Pulmonary artery endothelial cell (primary cell): ENCODE measurements at places on chromosomes 3 and 15.

GRCh38 chr3:11273891-11274291 lies 1.7 kb downstream of the ATG7 start:
- no peak for DNase-seq

GRCh38 chr15:74795966-74796625 lies 14.2 kb downstream of the CSK start:
- no peak for DNase-seq

- DNase-seq = no peak
Measured at GRCh38 chr3:152040319-152040718, 166.9 kb downstream of the SUCNR1 start.

DNA sequence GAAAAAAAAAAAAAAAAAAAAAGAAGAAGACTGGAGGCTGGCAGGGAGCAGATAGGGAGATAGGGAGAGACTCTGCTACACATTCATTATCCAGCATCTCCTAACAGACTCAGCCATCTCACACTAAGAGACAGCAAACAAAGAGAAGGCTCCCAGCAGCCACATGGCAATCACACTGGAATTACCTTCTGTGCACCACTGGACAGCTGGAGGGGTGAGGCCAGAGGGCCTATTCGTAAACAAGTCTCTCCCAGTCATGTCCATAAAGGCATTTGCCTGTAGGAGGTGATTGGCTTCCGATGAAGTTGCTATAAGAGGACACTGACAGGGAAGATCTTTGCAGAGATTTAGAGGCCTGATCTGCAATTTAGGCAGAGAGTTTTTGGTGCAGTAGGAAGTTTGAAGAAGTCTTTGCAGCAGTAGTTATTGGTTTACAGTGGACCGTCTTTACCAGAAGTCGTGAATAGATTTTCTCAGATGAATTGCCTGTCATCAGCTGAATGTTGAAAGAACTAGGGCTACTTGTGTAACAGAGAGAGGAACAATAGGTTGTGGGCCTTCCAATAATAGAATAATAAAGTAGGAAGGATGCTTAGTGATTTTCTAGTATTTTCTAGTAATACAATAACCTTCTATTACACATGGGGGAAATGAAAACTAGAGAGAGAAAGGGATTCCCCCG lies 89.7 kb downstream of the TP63 start:
- no peak for DNase-seq

DNA sequence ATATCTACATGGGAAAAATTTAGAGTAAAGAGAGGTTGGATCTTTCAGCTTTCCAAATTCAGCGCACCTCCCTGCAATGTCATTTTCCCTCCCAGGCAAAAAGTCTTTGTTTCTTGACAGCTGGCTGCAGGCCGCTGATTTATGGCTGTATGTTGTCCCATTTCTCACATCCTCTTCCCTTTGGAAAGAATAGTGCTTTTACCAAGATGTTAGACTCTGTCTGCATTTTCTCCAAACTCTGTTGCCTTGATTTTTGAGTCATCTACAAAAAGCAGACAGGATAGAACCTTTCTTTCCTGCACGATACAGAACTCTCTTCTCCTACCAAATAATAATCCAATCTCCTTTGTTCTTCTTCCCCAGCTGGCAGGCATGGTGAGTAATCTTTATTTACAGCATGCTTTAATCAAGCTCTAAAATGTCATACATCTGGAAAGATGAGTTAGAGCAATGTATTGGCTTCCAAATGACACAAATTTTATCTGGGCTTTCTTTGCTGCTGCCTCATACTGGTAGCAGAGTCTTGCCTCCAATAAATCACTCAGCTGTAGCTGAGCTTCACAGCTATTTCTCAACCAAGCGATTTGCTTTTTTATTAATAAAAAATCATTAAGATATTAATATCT lies 101.9 kb downstream of the PIK3R4 start:
- DNase-seq = no peak

DNA sequence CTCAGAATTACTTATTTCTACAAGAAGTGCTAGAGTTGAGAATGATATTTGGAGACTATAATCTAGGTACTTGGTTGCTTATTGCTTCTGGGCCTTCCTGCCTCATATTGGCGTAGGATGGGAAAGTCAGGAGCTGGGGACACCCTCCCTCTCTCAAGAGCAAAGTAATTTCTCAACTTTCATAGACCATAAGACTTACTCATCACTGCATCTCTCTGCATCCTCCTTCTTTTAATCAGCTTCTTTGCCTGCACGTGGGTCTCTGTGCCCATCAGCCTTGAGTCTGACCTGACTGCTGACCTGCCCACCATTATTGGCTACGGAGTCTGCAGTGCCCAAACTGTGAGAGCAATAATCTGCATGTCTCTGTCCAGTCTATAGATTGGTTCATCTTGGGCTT lies 27.3 kb upstream of the XIRP1 start:
- no peak for DNase-seq

GRCh38 chr3:195911946-195912270 lies 3.6 kb upstream of the TNK2 start:
- DNase-seq = no peak

- no peak for DNase-seq
Measured at GRCh38 chr15:42104095-42104891, 9.9 kb upstream of the PLA2G4D start.

DNA sequence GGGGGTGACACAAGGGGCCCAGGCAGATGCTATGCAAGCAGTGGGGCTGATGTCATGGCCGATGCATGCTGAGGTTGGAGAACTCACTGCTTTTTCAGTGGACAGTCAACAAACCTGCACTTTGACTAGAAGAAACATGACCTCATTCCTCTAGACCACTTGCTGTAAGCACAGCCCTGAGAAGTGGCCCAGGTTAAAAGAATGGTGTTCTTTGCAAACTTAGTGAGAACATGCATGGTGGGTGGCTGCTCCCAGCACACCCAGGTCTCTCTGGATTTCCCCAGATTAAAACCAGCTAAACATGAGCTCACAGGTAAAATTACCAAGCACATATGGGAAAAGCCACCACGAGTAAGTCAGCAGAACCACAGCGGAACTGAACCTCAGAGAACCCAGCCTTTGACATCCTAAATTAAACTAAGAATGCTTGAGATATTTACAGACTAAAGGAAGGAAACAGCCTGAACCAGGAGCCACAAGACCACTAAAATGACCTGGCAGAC lies 15.5 kb downstream of the DLEC1 start:
- no peak for DNase-seq

DNA sequence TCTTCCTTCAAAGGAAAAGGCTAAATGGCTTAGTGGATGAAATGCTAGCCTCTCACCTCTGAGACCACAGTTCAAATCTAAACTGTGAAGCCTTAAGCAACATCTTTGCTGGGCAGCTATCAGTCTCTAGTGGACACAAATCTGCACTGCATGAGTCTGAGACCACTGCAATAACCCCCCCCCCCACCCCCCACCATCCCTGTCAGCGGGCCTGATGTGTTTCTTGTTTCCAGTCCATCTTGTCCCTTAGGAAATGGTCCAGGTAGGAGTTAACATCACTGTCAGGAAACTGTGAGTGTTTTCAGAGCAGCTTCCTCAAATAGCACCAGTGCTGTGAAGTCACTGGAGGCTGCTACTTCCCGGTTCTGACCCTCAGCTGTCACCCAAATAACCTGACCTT lies 140.6 kb upstream of the TMCO5A start:
- no peak for DNase-seq

DNA sequence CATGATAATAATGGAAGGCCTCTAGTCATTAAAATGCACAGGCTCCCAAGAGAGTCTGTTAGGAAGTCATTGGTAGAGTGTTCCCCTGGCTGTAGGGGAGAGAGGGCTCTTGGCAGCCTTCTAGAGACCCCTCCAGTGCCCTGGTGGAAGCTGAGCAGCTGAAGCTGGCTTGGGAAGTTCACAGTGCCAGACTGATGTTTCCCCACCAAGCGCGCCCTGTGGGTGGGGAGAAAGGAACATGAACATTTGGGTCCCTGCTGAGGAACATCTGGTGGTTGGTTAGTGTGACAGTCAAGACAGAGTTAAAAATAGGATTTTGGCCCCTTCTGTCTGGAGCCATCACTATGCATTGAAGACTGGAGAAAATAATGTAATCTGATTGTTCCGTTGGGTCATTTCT lies 37.1 kb upstream of the RGMA start:
- DNase-seq = no peak

DNA sequence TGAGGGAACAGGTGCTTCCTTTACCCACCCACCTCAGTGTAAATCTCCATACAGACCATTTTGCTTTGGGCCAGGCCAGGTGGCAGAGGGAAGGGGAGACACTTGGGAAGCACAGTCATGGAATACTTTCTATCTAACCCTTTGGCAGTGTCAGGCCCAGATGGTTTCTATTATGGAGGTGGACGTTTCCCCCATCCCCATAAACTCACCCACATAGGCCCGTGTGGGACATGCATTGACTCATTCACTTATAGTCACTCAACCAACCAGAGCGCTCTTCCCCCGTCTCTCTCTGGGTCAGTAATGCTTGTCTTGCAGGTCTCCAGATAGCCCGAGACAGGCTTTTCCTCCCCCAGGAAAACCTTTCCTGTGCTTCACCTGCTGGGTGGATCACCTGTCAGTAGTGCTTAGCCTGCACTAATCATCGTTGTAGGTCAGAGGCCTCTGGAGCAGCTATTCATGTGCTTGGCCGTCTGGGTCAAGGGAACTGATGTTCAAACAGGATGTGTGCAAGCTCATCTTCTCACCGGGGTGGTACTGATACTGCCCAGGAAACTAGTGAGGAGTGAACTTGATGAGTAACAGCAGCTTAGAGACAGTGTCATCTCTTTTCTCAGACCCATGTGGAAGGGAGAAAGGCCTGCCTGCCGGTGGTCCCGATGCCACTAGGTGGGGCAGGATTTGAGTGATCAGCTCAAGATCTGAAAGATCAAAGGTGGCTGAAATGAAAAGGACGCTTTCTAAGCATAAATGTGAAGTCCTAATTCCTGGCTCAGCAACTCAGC lies 67.1 kb downstream of the CEMIP start:
- no peak for DNase-seq

- no peak for DNase-seq
Measured at GRCh38 chr15:78079298-78080087, 2.0 kb upstream of the TBC1D2B start.

- DNase-seq = no peak
Measured at GRCh38 chr3:113630956-113631542, 65.4 kb downstream of the USF3 start.

GRCh38 chr15:71455107-71455506 lies 339.8 kb downstream of the THSD4 start:
- DNase-seq = no peak

GRCh38 chr3:4261406-4261805 lies 41.8 kb upstream of the SETMAR start:
- DNase-seq = no peak

GRCh38 chr3:196050597-196050996 lies 31.3 kb downstream of the TFRC start:
- DNase-seq = no peak

DNA sequence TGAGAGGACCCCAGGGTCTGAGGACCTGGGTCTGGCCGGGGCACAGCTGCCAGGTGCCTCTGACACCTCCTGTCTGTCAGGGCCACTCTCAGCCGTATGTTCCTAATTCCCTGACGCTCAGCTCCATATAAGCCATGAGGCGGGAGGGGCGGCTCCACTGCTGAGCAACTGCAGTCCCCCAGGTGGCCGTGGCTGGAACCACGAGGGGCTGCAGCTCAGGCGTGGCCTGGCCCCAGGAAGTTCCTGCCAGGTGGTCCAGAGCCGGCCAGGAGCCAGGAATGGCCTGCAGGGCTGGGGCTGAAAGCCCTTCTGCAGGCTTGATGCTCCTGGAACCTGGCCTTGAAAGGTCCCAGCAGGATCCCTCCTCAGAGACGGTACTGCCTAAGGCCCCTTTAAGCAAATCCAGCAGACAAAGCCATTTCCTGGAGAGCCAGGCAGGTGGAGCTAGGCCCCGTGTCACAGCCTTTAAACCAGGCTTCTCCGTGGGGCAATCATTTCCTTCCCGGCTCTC lies 118.0 kb downstream of the CHSY1 start:
- DNase-seq = no peak

- no peak for DNase-seq
Measured at GRCh38 chr15:30979457-30979856, 12.0 kb downstream of the MTMR10 start.

- no peak for DNase-seq
Measured at GRCh38 chr3:113614402-113614801, 82.0 kb downstream of the USF3 start.

GRCh38 chr15:75891895-75892294 lies 11.8 kb upstream of the FBXO22 start:
- peak; percentile 61 for DNase-seq

DNA sequence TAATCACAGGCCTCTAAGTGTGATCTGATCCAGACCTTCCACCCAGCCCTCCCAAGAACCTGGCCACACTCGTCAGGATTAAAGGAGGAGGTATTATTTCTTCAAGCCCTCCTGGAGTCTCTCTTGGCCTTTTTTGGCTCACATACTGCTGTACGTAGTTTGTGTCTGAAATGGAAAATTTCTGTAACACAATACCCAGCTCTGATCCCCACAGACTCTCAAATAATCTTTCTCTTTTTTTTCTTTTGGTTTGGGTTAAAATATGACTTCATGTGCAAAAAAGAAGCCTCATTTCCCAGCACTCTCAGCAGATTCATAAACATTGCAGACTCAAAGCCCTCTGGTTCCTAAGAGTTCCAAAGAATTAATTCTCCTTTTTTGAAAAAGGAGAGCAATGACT lies 96.5 kb upstream of the PHLDB2 start:
- no peak for DNase-seq

DNA sequence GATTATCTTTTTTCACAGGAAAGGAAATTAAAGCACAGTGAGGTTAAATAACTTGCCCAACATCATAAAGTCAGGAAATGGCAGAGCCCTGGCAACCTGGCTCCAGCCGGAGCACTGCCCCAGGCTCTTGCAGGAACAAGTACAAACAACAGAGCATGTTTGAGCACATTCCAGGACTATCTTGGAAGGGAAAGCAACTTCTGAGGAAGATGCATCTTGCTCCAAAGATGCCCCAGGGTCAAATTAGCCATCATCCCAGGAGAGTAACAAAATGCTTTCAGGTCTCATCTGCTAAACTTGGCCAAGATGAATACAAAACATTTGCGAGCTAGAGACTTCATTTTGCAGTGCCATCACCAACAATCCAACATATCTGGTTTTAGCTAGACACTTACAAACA lies 162.4 kb upstream of the LRRN1 start:
- no peak for DNase-seq
